Retinal pigment epithelial cell (primary cell): ENCODE measurements at places on chromosomes 11 and 22.

DNA sequence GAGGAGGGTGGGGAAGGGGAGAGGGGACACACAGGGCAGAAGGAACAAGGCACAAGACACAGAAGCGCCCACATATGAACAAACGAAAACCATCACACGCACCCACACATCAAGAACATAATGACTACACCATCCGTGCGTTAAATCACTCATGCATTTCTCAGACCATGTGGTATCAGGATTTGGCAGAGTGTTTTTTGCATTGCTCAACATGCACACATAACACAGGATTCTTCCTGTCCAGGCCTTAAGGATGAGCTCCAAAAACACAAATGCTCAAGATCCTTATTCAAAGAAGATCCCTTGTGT, 309.5 kb downstream of the CADM1 start:
- no peak for DNase-seq

- DNase-seq: no peak
Measured at GRCh38 chr22:37560608-37561211, 430 bp downstream of the CDC42EP1 start.

DNA sequence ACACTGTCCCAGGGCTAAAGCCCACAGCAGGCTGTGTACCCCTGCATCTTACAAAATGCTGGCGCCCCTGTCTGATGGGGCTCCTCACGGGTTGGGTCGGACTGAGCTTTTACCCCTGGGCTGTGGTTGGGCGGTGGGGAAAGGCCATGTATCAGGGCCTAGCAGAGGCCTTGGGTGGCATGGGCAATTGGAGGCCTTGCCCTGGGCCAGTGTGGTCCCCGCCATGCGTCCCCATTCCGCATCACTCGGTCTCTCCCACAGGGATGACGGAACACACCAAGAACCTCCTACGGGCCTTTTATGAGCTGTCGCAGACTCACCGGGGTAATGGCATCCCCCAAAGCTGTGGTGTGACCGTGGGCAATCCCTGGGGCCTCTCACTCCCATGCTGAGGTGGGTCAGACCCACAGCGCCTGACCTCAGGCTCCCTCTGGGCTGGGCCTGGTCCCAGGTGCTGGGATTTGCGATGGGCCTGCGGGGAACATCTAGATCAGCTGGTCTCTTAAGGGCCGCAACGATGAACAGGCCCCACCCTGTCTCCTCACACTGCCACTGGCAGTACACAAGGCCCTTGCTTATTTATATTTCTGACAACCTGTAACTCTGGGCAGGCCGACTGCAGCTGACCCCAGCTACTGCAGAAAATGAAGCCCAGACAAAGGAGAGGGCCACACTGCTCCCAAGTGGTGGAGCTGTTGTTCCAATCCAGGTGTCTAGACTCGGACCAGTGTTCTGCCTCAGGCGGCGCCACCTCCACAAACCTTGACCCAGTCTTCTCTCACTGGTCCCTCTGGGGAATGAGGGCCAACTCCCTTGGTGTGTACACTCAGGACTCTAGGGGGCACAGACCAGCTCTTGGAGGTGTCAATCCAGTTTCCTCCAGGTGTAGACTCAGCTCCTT, 12.3 kb downstream of the SLC16A8 start:
- DNase-seq: no peak

- no peak for DNase-seq
Measured at GRCh38 chr22:29883775-29884097, 762 bp downstream of the MTMR3 start.

DNA sequence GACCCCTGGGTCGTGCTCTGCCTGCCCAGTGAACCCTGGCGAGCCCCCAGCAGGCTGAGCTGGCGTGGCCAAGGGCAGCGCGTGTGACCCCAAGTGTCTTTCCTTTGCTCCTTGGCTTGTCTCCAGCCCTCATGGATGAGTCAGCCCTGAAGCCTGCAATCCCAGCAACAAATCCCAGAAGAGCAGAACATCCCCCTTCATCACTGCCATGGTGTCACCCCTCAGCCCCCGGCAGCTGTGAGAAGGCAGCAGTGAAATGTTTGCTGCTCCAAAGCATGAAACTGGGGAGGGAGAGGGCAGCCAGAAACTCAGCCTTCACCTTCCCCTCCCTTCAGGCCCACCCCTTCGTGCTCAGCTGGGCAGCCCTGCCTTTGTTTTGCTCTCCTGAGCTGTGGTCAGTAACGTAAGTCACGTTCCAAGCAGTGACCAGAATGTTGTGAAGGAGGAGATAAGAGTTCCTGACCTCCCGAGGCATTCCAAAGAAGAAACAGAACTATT, 29.8 kb downstream of the ADAMTS15 start:
- DNase-seq: peak; percentile 46

- no peak for DNase-seq
Measured at GRCh38 chr11:72085621-72086351, 5.1 kb downstream of the LRRC51 start.

DNA sequence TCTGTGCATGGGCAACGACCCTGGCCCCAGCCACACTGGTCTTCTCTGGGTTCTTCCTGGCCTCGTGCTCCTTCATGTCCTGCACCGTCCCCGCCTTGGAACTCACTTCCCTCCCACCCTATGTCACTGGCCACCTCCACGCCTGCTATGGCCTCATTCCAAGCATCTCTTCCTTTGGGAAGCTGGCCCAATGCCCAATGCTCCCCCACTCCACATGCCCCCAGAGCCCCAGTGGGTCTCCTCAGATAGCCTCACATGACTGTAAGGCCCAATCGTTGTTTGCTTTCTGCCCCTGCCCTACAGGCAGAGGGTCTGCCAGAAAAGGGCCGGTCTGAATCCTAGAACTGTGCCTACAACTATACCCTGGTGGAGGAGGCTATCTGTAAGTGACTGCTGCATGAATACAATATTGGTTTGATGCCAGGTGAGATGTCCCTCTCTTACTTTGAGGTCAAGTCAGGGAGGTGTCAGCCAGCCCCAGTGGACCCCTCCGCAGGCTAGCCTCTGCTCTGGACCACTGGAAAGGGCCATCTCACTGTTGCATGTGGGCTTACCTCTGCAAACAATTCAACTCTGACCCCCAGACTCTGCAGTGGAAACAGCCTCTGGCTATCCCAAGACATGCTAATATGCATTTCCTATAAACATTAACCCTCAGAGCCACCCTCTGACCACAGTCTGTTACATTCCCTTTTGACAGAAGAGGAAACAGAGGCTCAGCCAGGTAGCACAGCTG, 2.1 kb upstream of the GNAZ start:
- no peak for DNase-seq

- DNase-seq: no peak
Measured at GRCh38 chr11:113315811-113316210, 1.4 kb downstream of the TTC12 start.

DNA sequence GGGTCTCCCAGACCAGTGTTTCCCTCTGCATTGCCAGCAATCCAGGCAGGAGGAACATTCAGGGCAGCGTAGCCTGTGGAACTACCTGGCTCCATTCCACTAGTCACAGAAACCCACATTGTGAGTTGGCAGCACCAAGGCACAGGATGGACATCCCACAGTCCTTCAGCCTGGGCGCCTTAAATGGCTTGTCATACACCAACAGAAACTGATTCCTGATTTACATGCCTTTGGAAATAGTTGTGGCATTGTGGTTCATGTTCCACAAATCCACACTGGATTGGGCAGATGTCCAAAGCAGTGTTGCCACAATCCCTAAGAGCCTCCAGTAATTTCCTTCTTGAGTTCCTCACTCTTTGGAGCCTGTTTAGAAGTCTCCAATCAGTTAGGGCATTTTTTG, 225.6 kb downstream of the BLID start:
- DNase-seq: peak; percentile 87

- DNase-seq: no peak
Measured at GRCh38 chr11:119434591-119435330, 11.8 kb upstream of the THY1 start.

DNA sequence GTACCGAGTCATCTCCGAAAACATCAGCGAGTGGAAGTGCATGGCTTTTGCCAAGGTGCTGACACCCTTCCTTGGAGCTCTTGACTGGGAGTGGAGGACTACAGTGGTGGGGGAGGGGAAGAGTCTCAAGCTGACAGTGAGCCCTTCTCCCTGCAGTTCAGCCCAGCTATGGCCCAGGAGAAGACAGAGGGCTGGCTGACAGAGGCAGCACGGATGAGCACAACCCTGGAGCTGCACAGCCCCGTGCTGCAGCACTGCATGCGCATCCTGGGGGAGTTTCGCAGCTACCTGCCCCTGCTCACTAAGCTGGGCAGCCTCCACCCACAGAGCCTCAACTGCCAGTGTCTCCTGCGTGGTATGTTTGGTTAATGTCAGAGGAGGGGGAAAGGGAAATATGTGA, 41.4 kb downstream of the DNHD1 start:
- no peak for DNase-seq

DNA sequence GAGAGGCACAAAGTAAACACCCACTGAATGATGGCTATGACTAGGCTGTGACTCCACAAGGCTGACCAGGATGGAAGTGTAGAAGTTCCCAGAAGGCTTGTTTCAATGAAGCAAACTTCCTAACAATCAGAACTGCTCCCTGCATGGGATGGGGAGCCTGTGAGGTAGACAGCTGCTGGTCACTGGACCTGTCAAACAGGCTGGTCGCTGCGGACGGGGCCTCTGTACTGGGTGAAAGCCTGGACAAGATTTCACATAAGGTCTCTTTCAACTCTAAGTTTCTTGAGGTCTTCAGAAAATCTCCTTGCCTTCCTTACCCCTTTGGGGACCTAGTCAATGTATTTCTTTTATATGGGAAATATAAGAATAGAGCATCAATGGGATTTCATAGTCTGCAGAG, 438.2 kb downstream of the BUD13 start:
- no peak for DNase-seq

DNA sequence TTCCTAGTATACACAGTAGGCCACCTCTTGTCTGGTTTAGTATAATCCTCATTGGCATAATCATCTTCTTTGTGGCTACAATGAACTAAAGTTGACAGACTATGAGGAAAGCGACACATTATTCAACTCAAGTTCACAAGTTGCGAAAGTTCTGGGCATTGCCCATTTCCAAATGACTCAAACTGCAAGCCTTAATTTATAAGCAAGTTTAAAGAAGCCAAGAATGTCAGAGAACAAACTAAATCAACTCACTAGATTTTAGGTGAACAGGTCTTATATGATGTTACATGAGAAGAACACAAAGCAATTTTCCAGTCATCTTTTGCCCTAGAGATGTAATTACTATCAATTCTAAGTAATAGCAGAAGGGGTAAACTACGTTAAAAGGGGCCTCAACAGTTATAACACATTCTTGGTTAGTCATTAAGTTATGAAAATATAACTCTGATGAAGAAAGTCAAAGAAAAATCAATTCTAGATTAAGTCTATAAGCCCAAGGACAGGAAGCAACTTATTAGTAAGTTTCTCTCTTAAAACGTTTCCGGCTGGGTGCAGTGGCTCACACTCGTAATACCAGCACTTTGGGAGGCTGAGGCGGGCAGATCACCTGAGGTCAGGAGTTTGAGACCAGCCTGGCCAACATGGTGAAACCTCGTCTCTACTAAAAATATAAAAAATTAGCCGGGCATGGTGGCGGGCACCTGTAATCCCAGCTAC, 21.5 kb downstream of the PICALM start:
- DNase-seq: no peak

DNA sequence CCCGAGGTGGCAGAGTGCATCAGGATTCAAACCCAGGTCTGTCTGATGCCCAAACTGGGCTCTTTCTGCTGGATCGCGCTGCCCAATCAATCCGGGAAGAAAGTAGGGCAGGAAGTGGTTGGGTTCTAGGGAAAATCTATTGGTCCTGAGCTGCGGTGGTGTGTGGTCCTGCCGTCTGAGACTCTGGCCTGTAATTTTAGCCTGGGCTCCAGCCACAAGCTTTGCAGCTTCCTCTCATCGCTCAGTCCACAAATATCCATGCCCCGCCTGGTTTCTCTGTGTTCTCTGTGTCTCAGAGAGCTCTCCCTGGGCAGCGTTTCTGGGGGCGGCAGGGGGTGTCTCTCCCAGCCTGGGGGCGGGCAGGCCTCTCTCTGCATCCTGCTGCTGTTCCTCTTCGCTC, 18.7 kb downstream of the CACNG2 start:
- DNase-seq: no peak

GRCh38 chr11:280706-281485, 2.7 kb downstream of the NLRP6 start:
- DNase-seq: no peak

DNA sequence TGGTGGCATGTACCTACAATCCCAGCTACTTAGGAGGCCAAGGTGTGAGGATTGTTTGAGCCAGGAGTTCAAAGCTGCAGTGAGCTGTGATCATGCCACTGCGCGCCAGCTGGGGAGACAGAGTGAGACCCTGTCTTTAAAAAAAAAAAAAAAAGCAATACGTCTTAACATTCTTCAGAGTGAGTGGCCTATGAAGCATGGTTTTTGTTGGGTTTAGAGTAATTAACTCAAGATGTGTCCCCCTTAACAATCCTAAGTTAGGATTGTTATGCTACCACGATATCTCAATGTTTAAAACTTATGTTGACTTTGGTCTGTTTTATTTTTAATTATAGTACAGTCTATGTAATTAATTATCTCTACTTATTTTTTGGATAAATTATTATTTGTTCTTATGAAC, 156.1 kb downstream of the HIPK3 start:
- no peak for DNase-seq

- peak; percentile 34 for DNase-seq
Measured at GRCh38 chr11:35907648-35908431, 36.0 kb upstream of the LDLRAD3 start.

DNA sequence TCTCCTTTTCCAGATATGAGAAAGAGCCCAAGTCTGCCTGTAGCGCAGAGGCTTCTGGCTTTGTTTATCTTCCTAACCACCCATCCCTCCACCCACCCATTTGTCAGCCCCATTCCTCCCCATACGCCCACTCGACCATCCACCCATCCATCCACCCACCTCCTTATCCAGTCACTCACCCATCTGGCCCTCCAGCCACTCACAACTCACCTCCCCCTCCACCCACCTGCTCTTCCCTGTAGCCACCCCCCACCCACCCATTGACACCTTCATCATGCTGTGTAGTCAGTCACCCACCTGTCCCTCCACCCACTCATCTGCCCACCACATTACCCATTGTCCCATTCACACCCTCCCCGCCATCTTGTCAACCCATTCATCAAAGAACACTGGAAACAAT, 5.5 kb downstream of the CST6 start:
- no peak for DNase-seq

- DNase-seq: no peak
Measured at GRCh38 chr11:68269414-68270081, 2.2 kb downstream of the C11orf24 start.

DNA sequence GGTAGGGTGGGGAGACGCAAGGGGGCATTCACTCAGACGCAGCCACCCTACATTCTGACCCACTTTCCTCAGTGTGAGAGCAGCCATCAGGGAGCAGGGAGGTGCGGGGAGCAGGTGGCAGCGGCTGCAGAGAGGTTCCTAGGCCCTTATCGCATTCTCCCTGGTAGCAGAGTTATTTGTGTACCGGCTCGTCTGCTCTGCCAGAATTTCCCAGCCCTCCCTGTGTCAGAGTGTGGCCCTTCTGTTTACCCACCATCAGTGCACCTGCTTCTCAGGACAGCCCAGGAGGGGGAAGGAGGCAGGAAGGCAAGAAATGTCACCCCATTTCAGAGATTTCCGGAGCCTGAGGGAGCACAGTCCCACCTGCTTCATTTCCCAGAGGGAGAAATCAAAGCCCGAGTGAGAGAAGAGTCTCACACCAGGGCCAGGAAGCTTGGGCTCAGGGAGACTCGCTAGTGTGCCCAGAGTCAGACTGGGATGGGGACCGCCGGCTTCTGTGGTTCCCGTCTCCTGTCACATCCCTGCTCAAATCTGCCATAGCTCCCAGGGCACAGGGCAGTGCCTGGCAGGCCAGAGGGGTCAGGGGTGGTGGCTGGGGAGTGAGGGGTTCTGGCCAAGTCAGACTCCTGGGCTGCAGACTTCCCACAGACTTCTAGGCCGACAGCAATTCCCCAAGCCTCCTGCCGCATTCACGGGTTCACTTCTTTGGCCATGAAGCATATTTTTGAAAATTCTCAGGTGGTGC, 49.7 kb downstream of the ARRB1 start:
- DNase-seq: no peak
